Ammon's horn (tissue), 1 donor: ENCODE measurements at places on chromosomes 5 and 9.

GRCh38 chr5:116759860-116760640 lies 185.4 kb upstream of the SEMA6A start:
- DNase-seq: no peak

DNA sequence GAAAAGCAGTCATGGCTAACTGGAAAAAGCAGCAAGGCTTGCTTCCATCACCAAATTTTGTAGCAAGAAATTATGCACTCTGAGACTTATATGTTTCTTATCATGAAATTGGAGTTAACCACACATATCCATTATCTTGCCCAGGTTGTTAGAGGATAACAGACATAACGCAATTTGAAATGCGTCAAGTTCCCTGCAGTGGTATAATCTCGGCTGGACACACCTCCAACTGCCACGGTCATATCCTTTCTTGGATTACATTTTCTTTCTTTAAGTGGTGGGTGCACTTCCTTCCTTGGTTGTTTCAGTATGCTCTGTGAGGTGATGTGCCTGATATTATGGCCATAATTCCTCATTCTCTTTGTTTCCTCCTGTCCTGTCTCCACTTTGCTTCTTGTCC lies 695.0 kb upstream of the DMAC1 start:
- no peak for DNase-seq

DNA sequence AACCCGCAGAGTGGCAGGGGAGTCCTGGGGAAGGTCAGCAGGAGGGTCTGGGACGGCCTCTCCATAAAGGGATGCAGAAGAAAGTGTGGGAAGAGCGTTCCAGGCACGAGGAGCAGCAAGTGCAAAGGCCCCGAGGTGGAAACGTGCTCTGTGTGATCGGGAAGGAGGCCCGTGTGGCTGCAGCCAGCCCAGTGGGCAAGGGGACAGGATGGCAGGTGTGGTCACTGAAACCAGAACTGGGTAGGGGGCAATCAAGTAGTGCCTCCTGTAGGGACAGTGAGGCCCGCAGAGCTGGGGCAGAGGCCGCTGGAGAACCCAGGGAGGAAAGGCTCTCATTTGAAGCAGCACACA lies 16.3 kb upstream of the LAMC3 start:
- no peak for DNase-seq

- DNase-seq: no peak
These were observed 347.2 kb downstream of the DMAC1 start for GRCh38 chr9:7452378-7452777.

DNA sequence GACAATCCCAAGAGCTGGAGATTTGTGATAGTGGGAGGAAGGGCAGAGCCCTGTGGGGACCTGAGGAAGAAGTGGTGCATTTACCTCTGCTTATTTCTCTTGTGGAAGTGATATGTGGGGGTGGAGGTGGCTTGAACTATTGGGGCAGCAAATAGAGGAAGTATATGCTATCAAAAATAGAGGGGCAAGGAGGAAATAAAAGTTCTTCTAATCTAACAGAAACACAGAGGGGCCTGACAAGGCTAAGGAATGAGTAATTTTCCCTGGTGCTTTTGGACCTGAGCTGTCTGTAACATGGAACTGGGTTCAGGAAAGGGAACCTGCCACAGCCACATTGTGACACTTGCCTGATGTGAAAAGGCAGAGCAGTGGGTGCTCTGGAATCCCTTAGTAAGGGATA lies 378.6 kb upstream of the KLF4 start:
- no peak for DNase-seq

DNA sequence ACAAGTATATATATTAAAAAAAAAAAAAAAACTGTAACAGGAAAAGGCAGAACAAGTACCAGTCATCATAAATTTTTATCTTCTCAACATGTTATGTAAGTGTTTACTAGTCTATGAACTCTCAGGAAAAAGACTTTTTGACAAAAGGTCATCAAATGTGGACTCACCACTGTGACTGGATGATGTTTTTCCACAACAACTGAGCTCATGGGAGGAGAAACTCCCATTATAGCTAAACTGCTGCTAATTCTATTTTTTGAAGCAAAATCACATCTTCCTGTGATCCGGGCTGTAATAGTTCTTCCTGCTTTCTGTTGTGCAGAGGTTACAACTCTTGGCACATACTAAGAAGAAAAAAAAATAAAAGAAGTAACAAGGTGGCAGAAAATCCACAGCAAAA lies 39.6 kb downstream of the POC5 start:
- no peak for DNase-seq

GRCh38 chr5:34603378-34603777 lies 52.8 kb upstream of the RAI14 start:
- no peak for DNase-seq

DNA sequence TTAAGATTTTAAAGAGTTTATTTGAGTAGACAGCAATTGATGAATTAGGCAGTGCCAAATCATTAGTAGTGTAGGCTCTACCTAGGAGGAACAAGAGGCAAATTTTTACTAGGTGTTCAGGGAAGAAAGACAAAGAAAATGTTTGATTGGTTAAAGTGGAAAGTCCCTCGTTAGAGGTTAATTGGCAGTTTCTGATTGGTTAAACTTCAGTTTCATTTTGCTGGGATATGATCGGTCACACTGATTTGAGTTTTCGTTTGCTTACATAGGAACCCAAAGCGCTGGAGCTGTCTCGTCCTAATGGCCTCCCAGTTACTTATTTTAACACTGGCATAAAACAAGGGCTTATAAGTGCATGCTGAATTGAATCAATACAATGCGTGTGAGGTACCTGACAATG lies 15.1 kb downstream of the DMAC1 start:
- DNase-seq: no peak

- no peak for DNase-seq
These were observed 5.8 kb upstream of the CCL21 start for GRCh38 chr9:34715639-34716215.

- no peak for DNase-seq
These were observed 2.8 kb upstream of the PCA3 start for GRCh38 chr9:76761448-76761847.
